Activated T-helper 1 cell treated with anti-CD3 and anti-CD28 coated beads, Interleukin-12 subunit alpha, Interleukin-12 subunit beta, Interleukin-2, Interleukin-4 antibody, amounts not matched to agents 30 ng/mL and 10 ng/mL and 1 ng/mL, durations not matched to agents 14 hours and 24 hours and 36 hours (primary cell): ENCODE measurements at places on chromosomes 7 and 10. TPM values are rescaled to one million over a fixed set of nuclear protein-coding genes. Genes with fewer than 3 reads are reported as not detected.
A peak's percentile ranks its signal among the peaks of the same experiment; 100 is the strongest.

- peaks cover 2% of the 10 kb centered on the region for H3K36me3 ChIP-seq
- DNase-seq = peak; percentile 48
- peaks cover 17% of the 10 kb centered on the region for H3K4me1 ChIP-seq
Measured at GRCh38 chr10:86711513-86712316, 43.4 kb downstream of the LDB3 start.

DNA sequence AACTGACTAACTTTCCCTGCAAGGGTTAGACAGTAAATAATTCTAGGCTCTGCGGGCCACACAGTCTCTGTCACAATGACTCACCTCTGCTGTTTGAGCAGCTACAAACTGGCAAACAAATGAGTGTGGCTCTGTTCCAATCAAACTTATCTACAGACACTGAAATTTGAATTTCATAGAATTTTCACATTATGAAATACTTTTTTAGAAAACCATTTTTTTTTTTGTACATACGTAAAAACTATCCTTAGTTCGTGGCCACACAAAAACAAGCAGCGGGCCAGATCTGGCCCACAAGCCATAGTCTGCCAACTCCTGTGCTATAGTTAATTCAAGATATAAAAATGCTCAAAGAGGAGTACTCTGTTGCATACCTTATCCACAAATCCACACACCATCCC is 32.6 kb downstream of the PIP4K2A start:
- peaks cover 11% of the 10 kb centered on the region for H3K36me3 ChIP-seq
- H3K4me1 ChIP-seq = peaks cover 87% of the 10 kb centered on the region
- H3K27me3 ChIP-seq = no peaks in the 10 kb centered on the region
- peak overlapping the region; percentile 76 for H3K4me3 ChIP-seq
- peak overlapping the region; percentile 99 for H3K27ac ChIP-seq
- DNase-seq = peak; percentile 37

DNA sequence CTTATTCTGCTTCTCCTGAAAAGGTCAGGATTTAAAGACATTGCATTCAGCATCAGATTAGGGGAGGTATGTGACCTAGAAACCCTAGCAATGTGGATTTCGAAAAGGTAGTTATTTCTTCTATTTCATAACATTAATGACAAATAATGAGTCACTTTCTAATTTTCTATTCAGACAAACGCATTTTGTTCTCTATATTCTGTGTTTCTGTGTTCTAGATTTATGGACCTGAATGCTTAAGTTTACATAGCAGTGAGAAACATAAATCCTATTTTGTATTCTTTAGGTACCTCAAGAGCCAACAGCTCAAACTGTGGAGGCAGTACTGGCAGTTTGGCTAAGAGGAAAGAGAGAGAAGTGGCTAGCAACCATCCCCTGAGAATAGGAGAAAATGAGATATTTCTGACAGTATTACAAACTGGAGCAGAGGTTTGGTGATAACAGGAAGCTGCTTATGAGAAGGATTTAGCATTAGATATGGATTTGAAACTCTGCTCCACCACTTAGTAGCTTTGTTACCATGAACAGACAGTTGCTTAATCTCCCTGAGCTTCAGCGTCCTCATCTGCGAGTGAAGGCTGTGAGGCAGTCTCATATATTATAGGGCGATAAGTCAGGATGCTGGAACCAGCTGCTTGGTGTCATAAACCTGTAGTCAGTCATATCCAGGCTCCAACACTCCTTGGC is 28.2 kb downstream of the CDK14 start:
- no peak overlapping the region for H3K4me3 ChIP-seq
- H3K36me3 ChIP-seq = no peaks in the 10 kb centered on the region
- peaks cover 2% of the 10 kb centered on the region for H3K27me3 ChIP-seq
- H3K27ac ChIP-seq = no peak overlapping the region

DNA sequence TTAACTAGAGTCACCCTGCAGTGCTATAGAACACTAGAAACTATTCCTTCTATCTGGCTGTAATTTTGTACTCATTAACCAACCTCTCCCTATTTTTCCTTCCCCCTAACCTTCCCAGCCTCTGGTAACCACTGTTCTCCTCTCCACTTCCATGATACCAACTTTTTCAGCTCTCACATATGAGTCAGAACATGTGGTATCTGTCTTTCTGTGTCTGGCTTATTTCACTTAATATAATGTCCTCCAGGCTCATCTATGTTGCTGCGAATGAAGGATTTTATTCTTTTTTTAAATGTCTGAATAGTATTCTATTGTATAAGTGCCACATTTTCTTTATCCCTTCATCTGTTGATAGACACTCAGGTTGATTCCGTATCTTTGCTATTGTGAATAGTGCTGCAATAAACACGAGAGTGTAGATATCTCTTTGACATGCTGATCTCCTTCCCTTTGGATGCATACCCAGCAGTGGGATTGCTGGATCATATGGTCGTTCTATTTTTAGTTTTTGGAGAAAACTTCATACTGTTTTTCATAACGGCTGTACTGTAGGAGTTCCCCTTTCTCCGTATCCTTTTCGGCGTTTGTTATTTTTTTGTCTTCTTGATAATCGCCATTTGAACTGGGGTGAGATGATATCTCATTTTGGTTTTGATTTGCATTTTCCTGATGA is 101.4 kb downstream of the FAM107B start:
- peaks cover 1% of the 10 kb centered on the region for H3K27me3 ChIP-seq
- no peak overlapping the region for H3K4me3 ChIP-seq
- H3K36me3 ChIP-seq = no peaks in the 10 kb centered on the region
- H3K4me1 ChIP-seq = peaks cover 12% of the 10 kb centered on the region

The WIPF3 gene
- not detected in 2 replicates for total RNA-seq

DNA sequence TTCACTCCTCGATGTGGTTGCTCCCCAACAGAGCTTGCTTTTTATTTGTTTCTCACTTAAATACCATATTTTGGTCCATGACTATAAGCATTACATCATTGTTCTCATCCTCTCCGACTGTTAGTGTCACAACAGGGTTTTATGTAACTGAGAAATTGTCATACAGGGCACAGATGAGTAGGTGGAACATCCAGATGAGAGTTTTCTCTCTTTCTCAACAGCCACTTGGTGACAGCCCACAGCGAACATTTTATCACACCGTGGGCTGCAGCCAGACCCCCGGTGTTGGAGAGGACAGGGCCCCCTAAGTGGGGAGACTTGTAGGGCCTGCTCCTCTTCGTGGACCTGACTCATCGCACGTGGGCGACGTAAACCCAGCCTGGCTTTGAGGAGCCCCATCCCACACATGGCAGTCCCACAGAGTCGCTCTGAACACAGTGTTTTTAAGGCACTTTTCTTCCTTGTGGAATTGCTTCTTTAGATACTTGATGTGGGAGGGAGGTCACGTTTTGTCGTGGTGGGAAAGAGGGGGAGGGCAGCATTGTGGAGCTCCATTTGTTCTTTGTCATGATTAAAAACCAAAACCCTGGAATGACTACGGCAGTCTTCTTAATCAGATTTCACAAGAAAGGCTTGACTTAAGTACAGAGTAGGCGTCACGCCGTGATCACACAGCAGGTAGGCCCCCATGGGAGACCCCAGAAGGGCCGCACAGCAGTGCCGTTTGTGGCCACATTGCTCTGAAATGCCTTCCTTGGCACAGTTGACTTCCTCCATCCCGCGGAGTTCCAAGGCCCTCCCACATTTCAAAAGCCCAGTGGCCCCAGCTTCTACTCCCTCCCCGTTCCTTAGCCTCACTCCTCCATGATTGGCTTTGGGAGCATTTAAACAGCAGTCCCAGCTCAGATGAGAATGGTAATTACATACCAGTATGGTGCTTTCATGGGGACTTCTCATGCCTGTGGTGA is 220.6 kb downstream of the CCDC3 start:
- peaks cover 2% of the 10 kb centered on the region for H3K27me3 ChIP-seq
- no peaks in the 10 kb centered on the region for H3K36me3 ChIP-seq
- H3K4me3 ChIP-seq = no peak overlapping the region
- H3K4me1 ChIP-seq = peaks cover 5% of the 10 kb centered on the region

DNA sequence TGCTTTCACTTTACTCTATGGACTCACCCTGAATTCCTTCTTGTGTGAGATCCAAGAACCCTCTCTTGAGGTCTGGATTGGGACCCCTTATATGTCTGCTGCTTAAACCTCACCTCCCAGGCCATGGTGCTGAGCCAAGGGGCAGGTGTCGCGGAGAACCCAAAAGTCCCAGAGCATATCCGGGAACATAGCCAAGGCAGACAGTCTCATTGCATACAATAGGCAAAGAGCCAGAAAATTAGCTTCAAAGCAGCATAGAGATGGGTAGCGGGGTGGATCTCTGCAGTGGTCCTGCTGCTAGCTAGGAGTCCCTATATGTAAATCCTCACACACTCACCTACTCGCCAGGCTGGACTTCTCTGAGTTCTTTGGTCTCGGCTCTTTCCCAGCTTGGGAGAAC is 5.5 kb downstream of the CCL24 start:
- H3K27ac ChIP-seq = no peak overlapping the region
- no peaks in the 10 kb centered on the region for H3K4me1 ChIP-seq
- DNase-seq = no peak
- H3K4me3 ChIP-seq = no peak overlapping the region
- H3K36me3 ChIP-seq = no peaks in the 10 kb centered on the region

The SFRP5 gene
- not detected in 2 replicates for total RNA-seq

GRCh38 chr7:104843198-104843597 is 170.8 kb upstream of the KMT2E start:
- H3K36me3 ChIP-seq = no peaks in the 10 kb centered on the region
- H3K4me1 ChIP-seq = no peaks in the 10 kb centered on the region
- no peak for DNase-seq

- H3K27me3 ChIP-seq = no peaks in the 10 kb centered on the region
- H3K4me3 ChIP-seq = no peak overlapping the region
- H3K27ac ChIP-seq = no peak overlapping the region
- no peak for DNase-seq
Measured at GRCh38 chr7:10192074-10192473, 781.6 kb upstream of the PHF14 start.

DNA sequence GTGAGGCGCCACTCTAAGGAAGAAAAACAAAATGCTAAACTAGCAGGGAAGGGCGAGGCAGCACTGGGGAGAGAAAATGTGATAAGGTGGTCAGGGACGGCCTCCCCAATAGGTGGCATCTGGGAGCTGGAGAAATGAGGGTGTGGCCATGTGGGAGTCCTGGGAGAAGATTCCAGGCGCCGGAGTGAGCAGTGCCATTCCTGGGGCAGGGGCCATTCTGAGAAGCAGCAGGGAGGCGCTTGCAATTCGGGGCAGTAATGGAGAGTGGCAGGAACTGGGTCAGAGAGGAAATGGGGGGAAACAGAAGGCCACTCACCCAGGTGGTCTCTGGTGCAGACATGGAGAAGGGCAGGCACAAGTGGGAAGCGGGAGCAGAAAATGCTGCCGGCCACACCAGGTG is 61.8 kb upstream of the LRRC18 start:
- no peak overlapping the region for H3K27ac ChIP-seq
- H3K4me1 ChIP-seq = no peaks in the 10 kb centered on the region
- H3K4me3 ChIP-seq = no peak overlapping the region
- DNase-seq = no peak

- H3K4me3 ChIP-seq = no peak overlapping the region
- DNase-seq = no peak
- no peaks in the 10 kb centered on the region for H3K36me3 ChIP-seq
- H3K27me3 ChIP-seq = no peaks in the 10 kb centered on the region
- H3K27ac ChIP-seq = no peak overlapping the region
- no peaks in the 10 kb centered on the region for H3K4me1 ChIP-seq
Measured at GRCh38 chr10:1499359-1499957, 237.9 kb downstream of the ADARB2 start.

GRCh38 chr7:148819697-148820360 is 64.3 kb downstream of the EZH2 start:
- H3K36me3 ChIP-seq = peaks cover 42% of the 10 kb centered on the region
- DNase-seq = no peak
- H3K4me3 ChIP-seq = no peak overlapping the region
- no peaks in the 10 kb centered on the region for H3K27me3 ChIP-seq
